ENCODE measurements at places on chromosomes 6 and 20. TPM values are rescaled to one million over a fixed set of nuclear protein-coding genes. Genes with fewer than 3 reads are reported as not detected.

- no peak for DNase-seq
These were observed 10.8 kb upstream of the ZBTB24 start for GRCh38 chr6:109493865-109494264.

The MCHR2 gene
- not detected for total RNA-seq

The PTK6 gene
- not detected for total RNA-seq

DNA sequence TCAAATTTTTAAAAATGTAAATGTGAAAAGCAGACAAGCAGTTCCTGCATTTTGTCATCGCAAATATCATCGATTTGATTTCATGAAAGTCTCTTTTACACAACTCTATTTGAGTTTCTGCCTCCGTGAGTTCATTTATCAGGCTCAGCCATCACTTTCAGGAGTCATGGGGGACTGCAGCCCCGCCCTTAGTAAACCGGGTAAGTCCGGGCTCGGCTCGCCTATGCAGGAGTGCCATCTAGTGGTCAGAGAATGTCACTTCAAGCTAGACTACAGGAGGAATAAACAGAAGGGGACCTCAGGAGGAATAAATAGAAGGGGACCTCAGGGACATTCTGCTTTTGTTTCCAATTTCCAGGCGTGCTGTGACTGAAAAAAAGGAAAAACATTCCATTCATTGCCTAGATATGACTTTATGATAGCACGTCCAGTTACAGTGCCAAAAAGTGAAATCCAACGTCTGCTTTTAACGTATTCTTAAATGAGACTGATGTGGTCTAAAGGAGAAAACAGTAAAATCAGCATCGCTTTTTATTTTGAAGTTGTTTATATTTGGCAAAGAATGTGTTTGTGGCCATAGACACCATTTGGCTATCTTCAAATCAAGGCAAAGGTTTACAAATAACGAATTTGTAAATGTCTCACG is 333.9 kb downstream of the HACE1 start:
- no peak for DNase-seq

GRCh38 chr20:62374331-62375152 is 7.4 kb upstream of the LAMA5 start:
- DNase-seq = no peak

The BPI gene
- total RNA-seq = 0.68 TPM

The ALDH5A1 gene
- total RNA-seq = 7.2 TPM

Measured in chondrocyte (in vitro differentiated cells).